Activated T-helper 1 cell treated with anti-CD3 and anti-CD28 coated beads, Interleukin-2, amount 50 U/mL, for 16 hours (primary cell): ENCODE measurements at places on chromosomes 3 and 15.

DNA sequence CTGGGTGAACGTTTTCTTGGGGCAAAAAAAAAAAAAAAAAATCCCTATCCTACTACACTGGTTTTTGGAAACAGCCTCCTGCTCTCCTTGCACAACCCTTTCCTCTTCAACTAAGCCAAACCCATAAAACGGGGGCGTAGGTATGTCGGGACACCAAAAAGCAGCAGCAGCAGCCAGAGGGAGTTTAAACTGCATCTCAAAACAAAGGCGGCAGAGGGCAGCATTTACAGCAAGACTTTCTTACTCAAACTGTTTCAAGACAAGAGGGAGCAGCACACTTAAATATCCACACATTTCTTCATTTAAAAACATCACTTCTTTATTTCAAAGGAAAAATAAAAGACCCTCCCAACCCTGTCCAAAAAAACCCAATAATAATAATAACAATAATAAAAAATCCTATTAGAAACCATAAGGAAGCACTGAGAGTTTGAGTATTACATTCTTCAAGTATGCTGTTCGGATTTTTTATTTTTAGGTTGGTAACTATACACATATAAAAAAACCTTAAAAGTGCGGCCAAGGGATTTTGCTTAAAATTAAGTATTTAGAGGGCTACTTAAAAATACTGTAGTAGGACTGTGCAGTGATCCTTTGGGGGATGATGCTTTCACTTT is 43.9 kb upstream of the PLXND1 start:
- peak; percentile 24 for DNase-seq

DNA sequence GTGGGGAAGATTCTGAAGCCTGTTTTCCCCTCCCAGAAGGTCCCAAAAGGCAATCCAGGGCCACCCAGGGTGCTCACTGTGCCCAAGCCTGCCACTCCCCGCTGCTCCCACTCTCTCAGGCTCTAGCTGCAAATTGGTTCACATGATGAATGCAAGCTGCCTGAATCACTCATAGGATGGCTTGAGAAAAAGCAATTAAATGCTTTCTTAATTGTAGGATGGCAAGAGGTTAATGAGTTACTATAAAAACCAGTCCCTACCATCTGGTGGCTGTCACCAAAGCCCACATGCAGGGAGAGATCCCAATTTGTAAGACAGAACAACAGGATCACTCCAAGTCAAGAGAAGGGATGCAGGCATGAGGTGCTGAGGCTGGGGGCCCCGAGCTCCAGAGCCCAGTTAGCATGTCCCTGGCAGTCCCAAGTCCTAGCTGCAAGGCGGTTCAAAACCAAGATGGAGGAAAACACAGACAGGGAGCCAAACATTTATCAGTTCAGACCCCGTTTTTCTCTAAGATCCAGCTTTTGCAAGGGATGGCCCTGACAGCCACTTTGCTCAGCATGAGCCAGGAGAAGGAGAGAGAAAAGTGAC is 207.1 kb downstream of the UACA start:
- DNase-seq: no peak

- no peak for DNase-seq
Measured at GRCh38 chr15:77831986-77832385, 199.3 kb upstream of the LINGO1 start.

DNA sequence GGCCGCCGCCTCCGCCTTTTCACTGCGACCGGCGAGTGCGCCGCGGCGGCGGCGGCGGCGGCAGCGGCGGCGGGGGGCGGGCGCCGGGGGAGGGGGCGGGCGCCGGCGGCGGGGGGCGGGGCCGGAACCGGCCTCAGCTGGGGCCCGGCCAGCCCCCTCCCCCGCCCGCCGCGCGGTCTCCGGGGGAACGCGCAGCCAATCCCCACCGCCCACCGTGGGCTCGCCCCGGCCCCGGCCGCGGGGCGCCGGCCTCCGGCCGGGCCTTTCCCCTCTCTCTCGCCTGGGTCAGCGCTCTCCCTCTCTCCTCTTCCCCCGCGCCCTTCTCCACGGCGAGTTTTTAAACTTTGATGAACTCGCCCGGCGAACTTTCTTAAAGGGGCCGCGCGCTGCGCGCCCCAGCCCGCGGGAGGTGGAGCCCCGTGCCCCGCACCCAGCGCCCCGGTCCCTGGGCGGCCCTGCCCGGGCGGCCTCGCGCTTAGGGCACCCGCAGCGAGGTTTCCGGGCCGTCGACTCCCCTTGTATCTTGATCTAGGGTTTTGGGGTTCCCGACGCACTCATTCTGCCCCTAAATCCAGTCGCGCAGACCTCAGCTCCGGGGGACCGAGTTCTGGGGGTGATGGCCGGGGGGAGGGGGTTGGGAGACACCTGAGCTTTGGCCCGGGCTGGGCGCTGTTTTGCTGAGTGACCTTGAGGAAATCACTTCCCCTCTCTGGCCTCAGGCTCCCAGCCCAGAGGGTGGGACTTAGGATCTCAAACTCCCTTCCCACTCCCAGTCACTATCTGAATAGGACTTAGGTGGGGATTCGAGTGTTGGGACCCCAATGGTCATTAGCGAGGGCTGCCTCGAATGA is at the start of gene RBPMS2:
Gene RBPMS2, minus strand, starts transcription at position 39 of the 851 bp plus-strand sequence. CDS start 270 bp downstream, outside the sequence.
- no peak for DNase-seq

DNA sequence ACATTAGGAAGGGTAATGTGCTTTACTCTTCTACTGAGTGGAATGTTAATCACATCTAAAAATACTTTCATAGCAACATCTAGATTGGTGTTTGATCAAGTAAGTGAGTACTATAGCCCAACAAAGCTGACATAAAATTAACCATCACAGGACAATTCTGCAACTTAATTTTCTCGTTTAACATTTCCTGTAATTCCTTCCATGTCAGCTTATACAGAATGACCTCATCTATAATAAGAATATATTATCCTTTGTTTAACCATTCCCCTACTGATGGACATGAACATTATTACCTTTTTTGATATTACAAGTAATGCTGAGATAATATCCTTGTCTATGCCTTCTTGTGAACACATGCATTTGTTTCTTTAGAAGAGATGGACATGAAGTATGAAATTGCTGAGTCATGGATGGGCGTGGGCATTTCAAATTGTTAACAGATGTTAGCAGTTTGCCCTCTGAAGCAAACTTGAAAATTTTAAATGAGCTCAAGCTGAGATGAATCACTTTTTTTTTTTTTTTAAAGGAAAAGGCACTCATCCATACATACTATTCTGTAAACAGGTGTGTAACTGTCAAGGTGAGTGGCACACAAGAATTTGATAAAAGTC is 85.1 kb downstream of the OXNAD1 start:
- DNase-seq: no peak

DNA sequence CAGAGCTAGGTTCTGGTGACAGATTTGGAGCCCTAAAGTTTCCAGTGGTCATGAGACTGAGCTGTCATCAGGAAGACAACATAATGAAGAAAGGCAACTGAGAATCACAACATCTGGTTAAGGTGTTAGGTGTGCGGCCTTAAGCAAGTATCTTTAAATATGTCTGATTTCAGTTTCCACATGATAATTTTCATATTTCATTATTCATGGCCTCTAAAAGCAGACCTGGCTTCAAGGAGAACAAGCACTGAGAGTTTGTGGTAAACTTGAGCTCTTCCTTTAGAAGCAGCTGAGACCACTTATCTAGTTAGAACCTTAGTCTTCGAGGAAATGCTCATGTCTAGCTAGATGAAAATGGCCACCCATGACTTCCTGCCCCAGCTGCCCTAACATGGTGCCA is 25.7 kb upstream of the MYLK start:
- DNase-seq: no peak

GRCh38 chr15:42670451-42670850 is 66.5 kb downstream of the CDAN1 start:
- no peak for DNase-seq

- DNase-seq: no peak
Measured at GRCh38 chr15:67161412-67161811, 93.0 kb downstream of the AAGAB start.

DNA sequence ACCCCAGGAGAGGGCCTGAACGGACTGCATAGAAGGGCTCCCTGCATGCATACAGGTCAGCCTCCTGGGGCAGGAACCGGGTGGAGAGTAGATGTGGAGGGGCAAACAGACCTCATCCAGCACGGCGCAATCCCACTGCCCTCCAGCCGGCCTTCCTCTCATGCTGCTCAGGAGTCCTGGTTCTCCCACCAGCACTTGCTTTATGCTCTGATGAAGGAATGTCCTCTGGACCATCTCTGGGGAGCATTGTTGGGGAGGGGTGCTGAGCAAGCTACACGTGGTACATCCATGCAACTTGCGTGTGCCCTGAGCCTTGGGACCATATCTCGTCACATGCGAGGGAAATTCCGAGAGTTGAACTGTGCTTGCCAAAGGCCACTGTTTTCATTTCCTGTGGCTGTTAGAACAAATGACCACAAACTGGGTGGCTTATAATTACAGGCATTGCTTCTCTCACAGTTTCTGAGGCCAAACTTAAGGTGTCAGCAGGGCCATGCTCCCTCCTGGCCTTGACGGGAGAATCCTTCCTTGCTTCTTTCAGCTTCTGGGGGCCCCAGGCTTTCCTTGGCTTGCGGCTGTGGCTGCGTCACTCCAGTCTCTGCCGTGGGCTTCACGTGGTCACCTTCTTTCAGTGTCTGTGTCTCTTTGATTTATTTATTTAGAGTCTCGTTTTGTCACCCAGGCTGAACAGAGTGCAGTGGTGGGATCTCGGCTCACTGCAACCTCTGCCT is 12.2 kb downstream of the SELENOS start:
- DNase-seq: no peak

DNA sequence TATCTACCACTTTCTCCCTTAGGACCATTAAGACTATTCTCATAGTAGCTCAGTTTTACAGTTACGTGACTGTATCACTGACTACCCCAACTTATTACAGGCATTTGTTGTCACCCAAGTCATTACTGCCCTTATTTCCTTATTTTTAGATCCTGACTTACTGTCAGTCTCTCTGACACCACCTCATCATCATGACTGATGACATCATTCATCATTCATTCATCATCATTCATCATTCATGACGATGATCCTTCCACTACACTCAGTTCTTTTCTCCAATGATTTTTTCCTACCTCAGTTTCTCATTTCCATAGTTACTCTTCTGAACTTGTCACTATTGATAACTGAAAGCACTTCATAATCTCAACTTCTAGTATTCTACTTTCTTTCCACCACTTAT is 83.8 kb downstream of the ADAM10 start:
- no peak for DNase-seq

- DNase-seq: no peak
Measured at GRCh38 chr15:94421706-94422105, 190.3 kb downstream of the MCTP2 start.

DNA sequence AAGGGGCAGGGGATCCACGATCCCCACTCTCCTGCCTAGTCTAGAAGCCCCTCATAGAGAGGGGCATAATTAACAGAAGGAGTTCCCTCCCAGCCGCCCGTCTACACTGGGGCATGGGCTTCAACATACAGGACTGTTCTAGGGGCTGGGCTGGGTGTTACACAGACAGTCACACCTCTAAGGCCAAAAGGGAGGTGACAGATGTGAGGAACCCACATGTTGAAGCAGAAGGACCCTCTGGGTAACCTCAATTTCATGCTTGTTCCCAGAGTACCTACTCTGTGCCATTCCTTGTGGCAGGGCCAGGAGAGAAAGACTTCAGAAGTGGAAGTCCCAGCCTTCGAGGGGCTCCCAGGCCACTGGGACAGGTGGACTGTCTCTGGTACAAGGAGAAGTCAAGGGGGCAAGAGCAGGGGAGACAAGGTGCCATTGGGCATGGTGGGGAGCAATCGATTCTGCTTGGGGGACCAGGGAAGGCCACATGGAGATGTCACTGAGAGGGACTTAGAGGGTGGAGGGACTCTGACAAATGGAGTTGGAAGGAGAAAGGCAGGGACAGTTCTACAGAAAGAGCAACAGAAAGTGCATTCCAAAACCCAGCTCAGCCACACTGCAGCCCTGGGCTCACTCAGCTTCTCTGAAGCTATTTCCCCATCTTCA is 71.3 kb downstream of the CPN2 start:
- no peak for DNase-seq
